Cardiac muscle cell (in vitro differentiated cells and primary cell): ENCODE measurements at places on chromosomes 2 and 18. TPM values are rescaled to one million over a fixed set of nuclear protein-coding genes. Genes with fewer than 3 reads are reported as not detected.

DNA sequence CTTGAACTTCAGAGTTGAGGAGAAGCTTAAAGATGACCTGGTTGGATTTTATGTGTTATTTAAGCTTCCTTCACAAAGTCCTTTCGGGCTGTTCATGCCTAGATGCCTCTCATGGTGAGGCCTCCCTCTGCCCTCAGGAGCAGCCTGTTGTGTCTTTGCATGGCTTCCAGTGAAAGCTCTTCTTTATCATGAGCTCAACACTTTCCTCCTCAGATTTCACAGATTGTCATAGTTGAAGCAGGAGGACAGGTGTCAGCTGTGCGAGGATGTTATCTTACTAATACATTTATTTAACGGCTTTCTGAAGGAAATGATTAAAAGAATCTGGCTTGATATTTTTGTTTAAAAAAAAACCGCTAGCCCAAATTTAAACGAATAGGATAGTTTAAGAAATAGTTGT, 48.8 kb upstream of the ITSN2 start:
- DNase-seq = no peak
- H3K36me3 ChIP-seq = no peaks in the 10 kb centered on the region
- H3K4me3 ChIP-seq = no peak overlapping the region
- no peaks in the 10 kb centered on the region for H3K4me1 ChIP-seq
- H3K27me3 ChIP-seq = no peaks in the 10 kb centered on the region

The DSEL gene
- total RNA-seq = 0.99 and 1.2 TPM in 2 replicates

The DYSF gene
- total RNA-seq = 44.4 and 57.4 TPM in 2 replicates

The ADCYAP1 gene
- total RNA-seq = 0.04 TPM in 1 of 2 replicates, not detected in the other

DNA sequence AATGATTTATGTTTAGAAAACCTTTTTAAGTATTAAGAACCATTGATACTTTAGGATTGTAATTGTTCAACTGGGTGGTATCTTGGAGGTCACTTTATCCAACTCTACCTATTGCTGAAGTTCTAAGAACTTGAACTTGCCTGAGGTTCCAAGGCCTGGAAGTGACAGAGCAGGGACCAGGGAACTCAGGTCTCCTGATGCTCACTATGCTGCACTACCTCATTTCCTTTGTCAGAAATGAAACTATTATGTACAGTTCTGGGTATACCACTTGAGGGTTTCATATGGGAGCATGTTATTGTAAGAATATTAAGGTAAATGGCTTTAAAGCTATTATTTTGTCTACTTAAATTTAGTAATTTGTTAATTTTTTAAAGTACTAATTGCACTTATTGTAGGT, 3.0 kb downstream of the MBD5 start:
- peaks cover 23% of the 10 kb centered on the region for H3K4me1 ChIP-seq
- H3K36me3 ChIP-seq = no peaks in the 10 kb centered on the region
- no peak for DNase-seq
- no peaks in the 10 kb centered on the region for H3K27me3 ChIP-seq
- no peak overlapping the region for H3K4me3 ChIP-seq
- H3K27ac ChIP-seq = no peak overlapping the region

DNA sequence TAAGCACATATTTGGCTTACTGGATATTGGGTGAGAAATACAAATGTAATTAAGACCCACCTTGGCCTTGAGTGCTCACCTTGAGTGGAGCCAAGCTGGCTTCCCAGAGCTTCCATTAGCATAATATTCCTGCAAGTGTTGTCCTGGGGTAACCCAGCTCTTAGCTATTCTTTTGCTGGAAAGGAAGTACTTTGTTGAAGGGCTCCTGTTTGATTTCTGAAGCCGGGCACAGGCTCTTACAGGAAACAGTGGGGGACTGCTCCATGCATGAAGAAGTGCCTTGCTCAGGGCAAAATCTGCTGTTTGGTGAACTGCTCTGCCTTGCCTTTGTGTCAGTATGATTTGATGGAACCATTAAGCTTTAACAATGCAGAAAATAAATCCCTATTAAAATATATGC, 325.4 kb downstream of the SMAD2 start:
- no peaks in the 10 kb centered on the region for H3K4me1 ChIP-seq
- H3K36me3 ChIP-seq = no peaks in the 10 kb centered on the region
- H3K27me3 ChIP-seq = no peaks in the 10 kb centered on the region
- H3K4me3 ChIP-seq = no peak overlapping the region
- no peak for DNase-seq

DNA sequence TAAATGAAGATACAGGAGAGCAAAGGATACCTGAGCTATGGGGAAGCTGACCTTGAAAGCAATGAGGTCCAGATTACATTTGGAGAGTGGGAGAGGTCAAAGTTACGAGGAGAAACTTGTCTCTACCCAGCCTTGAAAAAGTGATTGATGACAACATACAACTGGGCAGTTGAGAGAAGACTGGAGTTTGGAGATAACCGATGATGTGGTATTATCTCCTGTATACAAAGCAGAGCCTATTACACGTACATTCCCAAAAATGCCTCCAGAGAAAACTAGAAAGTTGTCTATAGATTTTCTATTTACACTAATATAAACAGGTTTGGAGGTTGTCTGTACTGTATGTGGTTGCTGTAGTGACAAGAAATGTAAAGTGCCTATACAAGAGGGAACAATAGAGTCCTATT, 28.3 kb downstream of the ARL5A start:
- no peak overlapping the region for H3K27ac ChIP-seq
- no peaks in the 10 kb centered on the region for H3K4me1 ChIP-seq
- peaks cover 33% of the 10 kb centered on the region for H3K36me3 ChIP-seq
- H3K4me3 ChIP-seq = no peak overlapping the region
- H3K27me3 ChIP-seq = no peaks in the 10 kb centered on the region
- DNase-seq = no peak

The IL1A gene
- not detected in 2 replicates for total RNA-seq

DNA sequence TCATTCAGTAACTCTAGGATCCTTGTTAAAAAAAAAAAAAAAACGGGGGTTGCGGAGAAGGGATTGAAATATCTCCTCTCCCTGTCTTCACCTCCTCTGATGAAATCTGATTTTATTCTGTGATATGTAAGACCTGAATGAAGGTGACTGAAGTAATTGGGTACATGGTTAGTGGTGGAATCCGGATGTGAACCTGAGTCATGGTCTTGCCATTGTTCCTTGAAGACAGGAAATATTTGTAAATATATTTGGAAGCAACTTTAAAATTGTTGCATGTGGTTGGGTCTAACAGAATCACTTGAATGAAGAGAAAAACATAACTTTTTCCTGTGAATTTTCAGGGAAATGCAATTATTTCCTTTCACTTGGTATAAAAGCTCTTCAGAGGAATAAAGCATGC, 3.0 kb upstream of the IL1A start:
- no peaks in the 10 kb centered on the region for H3K36me3 ChIP-seq
- no peak overlapping the region for H3K4me3 ChIP-seq
- DNase-seq = no peak
- H3K27ac ChIP-seq = no peak overlapping the region
